Skeletal muscle cell (primary cell): ENCODE measurements at places on chromosomes 6 and 20.

DNA sequence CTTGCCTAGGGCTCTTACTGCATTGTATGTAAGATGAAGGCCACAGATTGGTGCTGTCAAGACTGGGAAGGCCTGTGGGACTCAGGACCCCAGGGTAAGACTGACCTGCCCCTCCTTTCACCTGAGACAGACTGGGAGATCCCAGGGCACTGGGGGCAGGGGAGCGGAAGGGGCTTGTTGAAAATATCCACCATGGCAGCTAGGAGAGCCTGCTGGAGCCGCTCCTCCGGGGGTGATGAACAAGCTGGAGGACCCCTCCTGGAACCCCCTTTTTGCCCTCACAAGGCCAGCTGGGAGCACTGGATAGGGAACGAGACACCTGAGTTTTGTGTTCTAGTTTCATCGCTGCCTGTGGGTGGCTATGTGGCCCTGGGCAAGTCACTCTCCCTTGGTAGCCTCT lies 9.2 kb upstream of the SDCBP2 start:
- DNase-seq = no peak

GRCh38 chr6:132964868-132965382 lies 150.6 kb downstream of the RPS12 start:
- DNase-seq = no peak

DNA sequence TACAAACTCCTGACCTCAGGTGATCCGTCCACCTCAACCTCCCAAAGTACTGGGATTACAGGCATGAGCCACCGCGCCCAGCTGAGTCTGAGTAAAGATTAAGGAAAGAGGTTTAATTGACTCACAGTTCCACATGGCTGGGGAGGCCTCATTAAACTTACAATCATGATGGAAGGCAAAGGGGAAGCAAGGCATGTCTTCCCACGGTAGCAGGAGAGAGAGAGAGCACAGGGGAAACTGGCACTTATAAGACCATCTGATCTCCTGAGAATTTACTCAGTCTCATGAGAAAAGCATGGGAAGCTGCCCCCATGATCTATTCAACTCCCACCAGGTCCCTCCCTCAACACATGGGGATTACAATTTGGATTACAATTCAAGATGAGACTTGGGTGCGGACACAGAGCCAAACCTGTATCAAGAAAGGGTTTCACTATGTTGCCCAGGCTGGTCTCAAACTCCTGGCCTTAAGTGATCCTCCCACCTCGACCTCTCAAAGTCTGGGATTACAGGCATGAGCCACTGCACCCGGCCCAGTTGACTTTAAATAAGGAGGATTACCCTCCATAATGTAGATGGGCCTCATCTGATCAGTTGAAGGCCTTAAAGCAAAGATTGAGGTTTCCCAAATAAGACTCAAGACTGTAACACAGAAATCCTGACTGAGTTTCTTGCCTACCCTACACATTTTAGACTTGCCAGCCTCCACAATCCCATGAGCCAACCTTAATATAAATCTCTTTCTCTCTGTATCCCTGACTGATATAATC lies 13.1 kb upstream of the PEX7 start:
- DNase-seq = no peak

DNA sequence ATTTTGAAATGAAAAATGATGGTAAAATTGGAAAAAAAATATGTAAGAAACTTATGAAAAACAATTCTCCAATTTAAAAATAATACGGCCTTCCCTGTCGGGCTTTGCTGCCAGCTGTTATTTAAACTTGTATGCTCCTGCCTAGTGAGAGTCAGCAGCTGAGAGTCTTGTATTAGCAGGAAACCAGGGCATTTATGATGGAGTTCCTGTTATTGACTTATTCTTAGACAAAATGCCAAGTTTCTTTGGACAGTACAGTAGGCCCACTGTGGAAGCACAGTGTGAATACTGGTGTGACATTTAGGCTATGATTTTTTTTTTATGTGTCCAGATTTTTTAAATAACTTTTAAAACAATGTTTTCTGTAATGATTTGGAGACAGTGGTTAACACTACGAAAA lies 42.1 kb downstream of the GMDS start:
- no peak for DNase-seq

GRCh38 chr6:142871910-142872331 lies 73.1 kb downstream of the HIVEP2 start:
- DNase-seq = peak; percentile 81

DNA sequence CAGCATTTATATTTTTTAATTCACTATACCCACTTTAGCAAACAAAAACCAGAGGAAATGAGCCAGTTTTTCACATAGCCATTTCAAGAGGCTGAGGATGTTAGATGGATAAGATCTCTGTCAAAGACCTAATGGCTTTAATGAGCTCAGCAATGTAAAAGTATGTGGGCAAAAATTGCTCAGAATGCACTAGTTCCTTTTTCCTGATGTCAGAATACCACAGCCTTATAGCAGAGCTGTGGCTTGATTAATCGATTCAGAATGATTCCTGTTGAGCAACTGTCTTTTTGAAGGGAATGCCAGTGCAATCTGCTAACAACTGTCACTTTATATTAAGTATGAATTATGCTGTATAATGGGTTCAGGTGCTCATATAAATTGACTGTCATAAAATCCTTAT lies 100.6 kb upstream of the HIVEP1 start:
- no peak for DNase-seq

DNA sequence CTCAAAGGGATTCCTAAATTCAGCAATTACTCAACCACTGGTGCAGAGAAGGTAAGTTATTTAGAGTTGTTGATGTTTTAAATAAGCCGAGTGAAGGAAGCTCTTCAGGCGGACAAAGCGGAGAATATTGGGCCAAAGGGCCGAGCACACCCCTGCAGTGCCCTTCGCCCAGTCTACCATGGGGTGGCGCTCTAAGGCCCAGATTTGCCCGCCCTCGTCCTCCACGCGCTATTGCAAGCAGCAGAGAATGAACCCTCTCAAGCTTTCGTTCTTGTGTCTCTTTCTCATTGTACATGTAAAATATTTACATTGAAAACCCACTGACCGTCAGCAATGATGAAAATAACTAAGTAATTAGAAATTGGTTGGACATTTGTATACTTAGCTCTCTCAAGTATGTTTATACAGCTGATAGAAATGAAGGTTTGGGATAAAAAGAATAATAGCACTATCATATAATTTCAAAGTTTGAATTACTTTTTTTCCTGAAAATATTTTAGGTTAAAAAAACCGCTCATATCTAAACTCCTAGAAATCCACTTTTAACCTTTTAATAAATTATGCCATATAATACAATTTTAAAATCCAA lies 195.0 kb upstream of the CEP162 start:
- peak; percentile 37 for DNase-seq

DNA sequence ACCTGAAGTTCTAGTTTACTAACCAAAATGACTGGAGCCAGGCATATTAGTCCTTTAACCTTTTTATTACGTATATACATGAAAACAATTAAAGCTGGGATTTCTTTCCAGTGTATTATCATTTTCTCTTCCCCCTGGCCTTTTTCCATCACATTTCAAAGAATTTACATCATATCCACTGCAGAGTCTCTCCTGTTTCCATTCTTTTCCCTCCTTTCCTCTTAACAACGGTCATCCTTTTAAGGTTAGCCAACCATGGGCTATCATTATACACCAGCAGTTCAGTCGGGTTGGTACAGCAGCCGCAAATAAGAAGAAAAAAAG lies 104.6 kb downstream of the TFAP2A start:
- no peak for DNase-seq

GRCh38 chr20:15494851-15495250 lies 1078.4 kb downstream of the KIF16B start:
- no peak for DNase-seq

DNA sequence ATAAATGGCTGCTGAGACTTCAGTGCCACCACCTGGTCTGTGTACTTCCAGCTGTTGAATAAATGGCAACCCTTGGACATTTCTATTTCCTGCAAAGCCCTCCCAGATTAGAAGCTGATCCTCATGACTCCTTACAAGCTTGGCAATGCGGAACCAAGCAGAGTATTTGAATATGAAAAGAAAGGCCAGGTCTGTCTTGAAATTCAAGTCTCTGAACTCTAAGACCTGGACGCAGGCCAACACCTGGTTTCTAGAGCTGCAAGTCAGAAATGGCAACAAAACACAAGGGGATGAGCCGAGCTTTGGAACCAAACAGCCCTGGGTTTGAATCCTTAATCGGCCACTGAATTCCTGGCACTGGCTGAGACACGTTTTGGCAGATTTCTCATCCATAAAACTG lies 353.4 kb downstream of the PTPRT start:
- no peak for DNase-seq

GRCh38 chr6:5034328-5034727 lies 30.5 kb upstream of the RPP40 start:
- no peak for DNase-seq

DNA sequence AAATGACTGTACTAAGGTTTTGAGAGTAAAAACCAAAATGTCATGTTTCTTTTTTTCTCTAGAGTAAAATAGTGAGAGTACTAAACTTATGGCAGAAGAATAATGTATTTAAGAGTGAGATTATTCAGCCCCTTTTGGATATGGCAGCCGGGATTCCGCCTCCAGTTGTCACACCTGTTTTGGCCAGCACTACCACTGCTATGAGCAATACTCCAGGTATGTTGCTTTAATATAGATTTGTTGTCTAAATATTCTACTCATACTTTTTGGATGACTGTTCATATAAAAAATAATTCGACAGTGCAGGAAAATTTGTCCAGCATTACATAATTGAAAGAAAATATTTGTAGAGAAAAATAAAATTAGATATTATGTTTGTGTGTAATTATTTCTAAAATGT lies 59.5 kb downstream of the SCAF8 start:
- no peak for DNase-seq

DNA sequence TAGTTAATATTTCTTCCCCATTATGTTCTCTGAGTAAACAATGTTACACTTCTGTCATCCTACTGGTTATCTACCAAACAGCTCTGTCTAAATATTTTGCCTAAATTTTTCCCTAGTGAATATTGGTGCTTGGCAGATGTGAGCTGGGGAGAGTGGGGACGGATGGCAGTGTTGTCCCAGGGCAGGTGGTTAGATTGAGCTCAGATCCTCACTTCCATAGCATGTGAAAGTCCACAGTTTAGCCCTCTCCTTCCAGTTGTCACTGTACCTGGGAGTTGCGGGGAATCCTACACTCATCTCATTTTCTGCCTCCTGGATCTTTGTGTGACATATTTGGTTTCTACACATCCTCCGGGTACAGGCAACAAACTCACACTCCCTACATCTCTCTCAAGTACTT lies 484.9 kb downstream of the EPM2A start:
- DNase-seq = no peak

- no peak for DNase-seq
Measured at GRCh38 chr6:4906293-4907276, 97.3 kb downstream of the RPP40 start.
